HT-29 (cell line): ENCODE measurements at places on chromosomes 12 and 14. TPM values are rescaled to one million over a fixed set of nuclear protein-coding genes. Genes with fewer than 3 reads are reported as not detected.

Gene GPR162
- total RNA-seq, result not detected in 2 replicates

Gene DHH
- 0.28 TPM in 1 of 2 replicates, not detected in the other for total RNA-seq

DNA sequence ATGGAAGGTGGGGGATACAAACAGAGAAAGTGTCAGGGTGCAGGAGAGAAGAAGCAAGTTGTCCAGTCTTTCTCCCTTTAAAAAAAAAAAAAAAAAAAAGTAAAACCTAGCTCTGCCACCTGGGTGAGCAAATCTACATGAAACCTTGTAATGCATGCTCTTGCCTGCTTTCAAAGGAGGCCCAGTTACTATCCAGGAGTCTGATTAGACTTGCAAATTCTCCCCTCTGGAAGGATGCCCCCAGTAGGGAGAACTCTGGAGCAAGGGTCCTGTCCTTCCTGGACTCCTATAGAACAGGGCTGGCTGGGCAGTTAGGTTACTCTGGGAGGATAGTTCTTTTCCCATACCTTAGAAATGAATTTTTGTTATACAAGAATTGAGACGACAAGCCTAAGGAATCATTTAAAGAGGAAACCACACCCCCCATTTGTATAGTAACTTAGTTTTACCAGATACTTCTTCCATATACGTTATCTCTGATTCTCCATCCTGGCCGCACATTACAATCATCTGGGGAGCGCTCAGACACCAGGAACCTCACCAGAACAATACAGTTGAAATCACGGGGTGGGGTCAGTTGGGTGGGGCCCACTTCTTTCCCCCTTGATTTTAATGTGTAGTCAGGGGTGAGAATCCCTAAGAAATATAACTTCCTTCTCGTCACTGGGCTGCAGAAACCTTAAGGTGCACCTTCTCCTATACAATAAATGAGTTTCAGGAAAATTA lies 30.5 kb downstream of the RAB35 start:
- no peak for DNase-seq

GRCh38 chr12:75891072-75891471 lies 140.5 kb downstream of the PHLDA1 start:
- DNase-seq, result peak; percentile 26

GRCh38 chr12:122908915-122909314 lies 13.0 kb upstream of the VPS37B start:
- DNase-seq, result no peak

DNA sequence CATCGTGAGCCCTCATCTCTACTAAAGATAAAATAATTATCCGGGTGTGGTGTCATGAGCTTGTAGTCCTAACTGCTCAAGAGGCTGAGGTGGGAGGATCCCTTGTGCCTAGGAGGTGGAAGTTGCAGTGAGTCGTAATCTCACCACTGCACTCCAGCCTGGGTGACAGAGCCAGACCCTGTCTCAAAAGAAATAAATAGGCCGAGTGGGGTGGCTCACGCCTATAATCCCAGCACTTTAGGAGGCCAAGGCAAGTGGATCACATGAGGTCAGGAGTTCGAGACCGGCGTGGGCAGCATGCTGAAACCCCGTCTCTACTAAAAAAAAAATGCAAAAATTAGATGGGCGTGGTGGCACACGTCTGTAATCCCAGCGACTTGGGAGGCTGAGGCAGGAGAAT lies 70.9 kb downstream of the RESF1 start:
- no peak for DNase-seq

DNA sequence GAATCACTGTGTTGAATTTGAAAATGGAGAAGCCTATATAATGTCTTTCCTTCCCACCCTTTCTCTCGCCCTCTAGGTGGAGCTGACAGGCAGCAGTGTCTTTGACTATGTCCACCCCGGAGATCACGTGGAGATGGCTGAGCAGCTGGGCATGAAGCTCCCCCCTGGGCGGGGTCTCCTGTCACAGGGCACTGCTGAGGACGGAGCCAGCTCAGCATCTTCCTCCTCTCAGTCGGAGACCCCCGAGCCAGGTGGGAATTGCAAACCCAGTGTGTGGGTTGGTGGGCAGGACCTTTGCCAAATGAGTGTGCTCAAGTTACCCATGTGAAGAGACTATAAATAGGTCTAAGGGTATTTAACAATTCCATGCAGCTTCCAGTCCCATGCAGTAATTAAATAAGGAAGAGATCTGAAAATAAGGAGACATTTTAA lies 274.7 kb downstream of the EGLN3 start:
- DNase-seq, result peak; percentile 32
